NCI-H2171 (cell line): ENCODE measurements at places on chromosomes 13 and 19.

GRCh38 chr13:39515224-39515714 is 87.7 kb downstream of the LHFPL6 start:
- DNase-seq, result no peak

DNA sequence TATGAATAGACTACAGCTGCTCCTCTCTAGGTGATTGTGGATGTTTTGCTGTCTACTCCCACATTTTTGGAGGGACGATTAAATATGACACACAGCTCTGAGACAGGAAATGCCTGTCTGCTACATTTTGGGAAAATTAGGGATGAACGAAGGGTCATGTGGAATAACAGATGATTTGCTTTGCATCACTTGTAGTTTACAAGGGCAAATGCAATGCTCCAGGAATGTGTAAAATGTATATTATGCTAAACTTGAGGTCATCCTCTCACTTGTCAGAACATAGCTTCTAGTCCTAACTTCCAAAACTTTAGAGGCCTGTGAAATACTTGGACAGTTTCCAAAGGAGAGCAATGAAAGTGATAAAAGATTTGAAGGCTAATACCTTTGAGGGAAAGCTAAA is 284.2 kb upstream of the DACH1 start:
- DNase-seq, result no peak

DNA sequence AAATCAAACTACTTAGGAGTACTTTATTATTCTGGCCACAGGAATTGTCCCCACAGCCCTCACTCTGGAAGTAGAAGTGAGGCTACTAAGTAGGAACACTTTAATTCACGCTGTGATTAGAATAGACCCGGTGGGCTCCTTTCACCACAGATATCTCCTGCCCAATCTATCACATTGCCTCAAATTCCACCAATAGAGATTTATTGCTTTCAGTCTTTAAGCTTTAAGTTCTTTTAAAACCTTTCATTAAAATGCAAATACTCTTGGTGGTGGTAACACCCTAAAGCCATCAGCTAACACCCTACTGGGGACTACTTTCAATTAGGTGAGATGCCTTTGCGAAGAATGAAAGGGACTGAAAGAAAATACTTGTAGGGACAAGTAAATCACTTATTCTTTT is 181.9 kb downstream of the DACH1 start:
- DNase-seq, result no peak

DNA sequence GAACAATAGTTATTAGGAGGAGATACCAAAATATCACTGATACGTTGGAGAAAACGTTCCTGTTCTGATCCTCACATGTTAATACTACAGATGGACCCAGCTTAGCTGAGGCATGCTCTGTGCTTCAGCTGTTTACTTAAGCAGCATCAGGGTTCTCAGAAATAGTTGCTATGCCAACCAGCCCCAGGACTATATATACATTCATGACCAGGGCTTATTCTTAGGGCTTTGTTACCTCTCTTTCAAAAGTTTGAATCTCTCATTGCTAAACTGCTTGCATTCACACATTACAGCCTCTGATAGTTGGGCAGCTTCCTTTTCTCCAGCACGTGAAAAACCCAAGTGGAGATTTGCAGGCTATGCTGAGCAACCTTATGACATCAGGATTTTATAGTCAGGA is 800.4 kb downstream of the DIAPH3 start:
- DNase-seq, result no peak

DNA sequence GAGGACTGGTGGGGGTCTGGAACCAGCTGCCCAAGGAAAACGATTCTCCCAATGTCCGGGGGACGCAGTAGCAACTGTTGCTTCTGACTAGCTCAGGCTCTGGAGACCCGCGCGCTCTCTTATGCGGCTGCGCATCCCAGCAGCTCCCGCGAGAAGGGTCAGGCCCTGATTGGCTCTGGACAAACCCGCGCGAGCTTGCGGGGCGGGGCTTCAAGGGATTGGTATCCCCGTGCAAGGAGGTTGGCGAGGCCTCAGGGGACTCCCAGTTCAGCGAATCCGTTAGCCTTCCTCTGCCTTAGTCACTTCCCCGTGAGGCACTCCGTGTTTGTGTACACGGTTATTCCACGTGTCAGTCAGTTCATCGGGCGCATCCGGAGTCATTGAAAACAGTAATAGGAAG is 20.2 kb downstream of the SIGLECL1 start:
- DNase-seq, result no peak
